Hematopoietic multipotent progenitor cell (in vitro differentiated cells): ENCODE measurements at places on chromosomes 4 and X. TPM values are rescaled to one million over a fixed set of nuclear protein-coding genes. Genes with fewer than 3 reads are reported as not detected.

STOX2 gene
- 0.81 TPM for total RNA-seq

ADAMTS3 gene
- total RNA-seq: 1.1 TPM

TCP11X2 gene
- total RNA-seq: not detected

- no peak for DNase-seq
Measured at GRCh38 chrX:643241-643595, 12.6 kb downstream of the SHOX start.
